ENCODE measurements at places on chromosomes 1 and 21.
A peak's percentile ranks its signal among the peaks of the same experiment; 100 is the strongest.

DNA sequence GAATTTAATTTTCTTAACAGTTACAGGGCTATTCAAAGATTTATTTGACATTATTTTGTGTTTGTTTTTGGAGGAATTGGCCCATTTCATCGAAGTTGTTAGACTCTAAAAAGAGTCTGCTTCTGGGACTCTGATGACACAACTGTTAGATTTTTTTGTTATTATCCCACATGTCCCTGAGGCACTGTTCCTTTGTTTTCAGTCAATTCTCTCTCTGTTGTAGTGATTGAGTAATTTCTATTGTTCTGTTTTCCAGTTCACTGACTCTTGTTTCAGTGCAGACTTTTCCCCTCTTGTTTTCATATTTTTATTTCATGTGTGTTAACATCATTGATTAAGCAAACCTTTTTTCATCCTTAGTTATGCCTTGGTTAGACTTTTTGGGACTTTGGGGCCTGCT, 325.0 kb downstream of the ZNF326 start:
- DNase-seq, result no peak

- no peak for DNase-seq
These were observed 34.7 kb downstream of the CRB1 start for GRCh38 chr1:197302775-197303174.

DNA sequence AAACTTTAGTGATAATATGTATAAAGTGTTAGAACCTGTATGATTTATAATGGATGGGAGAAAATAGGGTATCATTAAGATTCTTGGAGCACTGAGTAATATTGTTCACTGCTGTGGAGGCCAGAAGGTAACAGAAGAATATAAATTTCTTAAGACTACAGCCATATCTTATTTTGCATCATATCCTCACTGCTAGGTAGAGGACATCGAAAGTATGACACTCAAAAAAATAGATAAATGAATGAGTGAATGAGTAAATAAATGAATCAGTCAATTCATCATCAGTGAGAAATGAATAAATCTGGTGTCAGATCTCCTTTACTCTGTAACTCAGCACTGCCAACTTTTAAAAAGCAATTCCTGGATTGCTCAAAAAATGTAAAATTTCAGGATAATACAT, 33.2 kb downstream of the RGS13 start:
- no peak for DNase-seq

DNA sequence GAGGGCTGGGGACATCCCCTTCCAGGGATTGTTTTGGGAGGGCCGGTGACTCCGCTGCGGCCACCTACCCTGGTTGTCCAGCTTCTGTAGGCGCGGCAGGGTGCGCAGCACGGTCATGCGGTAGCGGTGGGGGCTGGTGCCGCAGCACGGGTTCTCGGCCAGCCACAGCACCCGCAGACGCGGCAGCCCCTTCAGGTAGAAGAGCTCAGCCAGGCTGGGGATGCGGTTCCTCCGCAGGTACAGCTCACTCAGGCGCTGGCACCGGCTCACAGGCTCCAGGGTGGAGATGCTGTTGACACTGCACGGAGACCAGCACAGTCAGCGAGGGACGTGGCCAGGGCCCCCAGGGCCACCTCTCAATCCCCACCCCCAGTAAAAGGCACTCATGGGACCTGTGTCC, 6.2 kb downstream of the CFAP410 start:
- DNase-seq, result no peak

DNA sequence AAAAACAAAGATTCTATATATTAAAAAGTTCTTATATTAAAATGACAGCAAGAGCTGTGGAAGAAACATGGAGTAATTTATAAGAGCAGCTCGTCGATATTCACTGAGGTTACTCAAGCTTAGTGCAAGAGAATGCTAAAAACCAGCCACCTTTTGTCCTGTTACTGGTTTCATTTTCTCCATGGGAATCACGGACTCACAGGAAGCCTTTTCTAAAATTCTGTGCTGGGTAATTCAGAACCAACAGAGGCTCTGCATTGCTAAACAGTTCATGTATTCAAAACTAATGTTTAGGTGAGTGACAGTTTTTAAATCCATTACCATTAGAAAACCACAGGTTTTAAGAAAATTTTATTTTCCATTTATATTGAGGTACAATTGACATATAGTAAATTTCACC, 147.8 kb upstream of the MAP1LC3C start:
- DNase-seq, result no peak

DNA sequence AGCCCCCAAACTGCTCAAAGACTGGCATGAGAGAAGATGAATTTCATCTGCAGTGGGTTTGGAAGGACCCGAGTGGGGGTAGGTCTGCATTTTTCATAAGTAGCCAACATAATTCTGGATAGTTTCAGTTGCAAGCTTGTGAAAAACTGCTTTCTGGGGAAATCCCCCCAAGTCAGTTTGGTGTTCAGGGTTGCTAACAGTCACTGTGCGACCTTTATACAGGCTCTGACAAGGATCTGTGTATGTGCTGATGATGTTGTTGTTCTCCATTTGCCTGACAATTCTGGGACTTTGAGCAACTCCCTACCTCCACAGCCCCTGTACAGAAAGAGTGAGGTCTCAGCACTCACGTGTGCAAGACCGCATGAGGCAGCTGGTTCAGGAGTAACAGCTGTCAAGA, 87.9 kb downstream of the SUSD4 start:
- DNase-seq, result no peak

- DNase-seq, result no peak
These were observed 106.2 kb downstream of the CACHD1 start for GRCh38 chr1:64575881-64576676.

GRCh38 chr1:115679141-115679611, 37.4 kb downstream of the VANGL1 start:
- DNase-seq, result peak; percentile 66

GRCh38 chr1:10735563-10736305, 60.7 kb downstream of the CASZ1 start:
- DNase-seq, result no peak

GRCh38 chr1:235105051-235106043, 23.3 kb downstream of the TOMM20 start:
- no peak for DNase-seq

DNA sequence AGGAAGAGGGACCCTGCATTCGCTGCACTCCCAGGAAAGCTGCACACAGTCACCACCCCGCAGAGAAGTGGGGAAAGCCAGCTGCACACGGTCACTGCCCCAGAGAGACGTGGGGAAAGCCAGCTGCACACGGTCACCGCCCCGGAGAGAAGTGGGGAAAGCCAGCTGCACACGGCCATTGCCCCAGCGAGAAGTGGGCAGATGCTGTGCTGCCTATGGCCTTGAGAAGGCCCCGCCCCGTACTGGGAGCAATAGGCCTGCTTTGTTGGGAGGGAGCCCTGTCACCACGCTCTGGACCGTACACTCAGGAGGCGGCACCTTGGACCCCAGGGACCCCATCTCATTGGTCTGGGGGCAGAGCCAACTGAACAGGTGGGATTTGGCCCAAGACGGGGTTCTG, 4.3 kb upstream of the GPR153 start:
- no peak for DNase-seq

GRCh38 chr1:218339267-218339831, 5.8 kb upstream of the TGFB2 start:
- DNase-seq, result no peak

- no peak for DNase-seq
These were observed 93.6 kb downstream of the NFIA start for GRCh38 chr1:61175976-61176375.

- DNase-seq, result no peak
These were observed 59.4 kb downstream of the RUNX3 start for GRCh38 chr1:24870551-24871195.

- DNase-seq, result no peak
These were observed 56.1 kb downstream of the ATP5PO start for GRCh38 chr21:33859373-33860102.

- DNase-seq, result no peak
These were observed 36.3 kb upstream of the CITED4 start for GRCh38 chr1:40898431-40898901.

DNA sequence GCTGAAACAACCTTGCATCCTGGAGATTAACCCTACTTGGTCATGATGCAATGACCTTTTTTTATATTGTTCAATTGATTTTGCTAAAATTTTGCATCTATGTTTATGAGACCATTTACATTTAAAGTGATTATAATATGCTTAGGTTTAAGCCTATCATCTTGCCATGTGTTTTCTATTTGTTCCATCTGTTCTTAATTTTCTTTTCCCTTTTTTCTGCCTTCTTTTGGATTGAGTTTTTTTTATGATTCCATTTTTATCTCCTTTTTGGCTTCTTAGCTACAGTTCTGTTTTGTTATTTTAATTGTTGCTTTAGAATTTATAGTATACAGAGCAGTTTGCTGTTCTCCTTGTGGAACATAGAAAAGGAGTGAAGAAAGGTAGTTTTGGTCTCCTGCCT, 385.1 kb upstream of the USP24 start:
- no peak for DNase-seq
